Activated naive CD4-positive, alpha-beta T cell treated with anti-CD3 and anti-CD28 coated beads, Interleukin-2, amount 50 U/mL, for 16 hours (primary cell): ENCODE measurements at places on chromosomes 7 and 10.

DNA sequence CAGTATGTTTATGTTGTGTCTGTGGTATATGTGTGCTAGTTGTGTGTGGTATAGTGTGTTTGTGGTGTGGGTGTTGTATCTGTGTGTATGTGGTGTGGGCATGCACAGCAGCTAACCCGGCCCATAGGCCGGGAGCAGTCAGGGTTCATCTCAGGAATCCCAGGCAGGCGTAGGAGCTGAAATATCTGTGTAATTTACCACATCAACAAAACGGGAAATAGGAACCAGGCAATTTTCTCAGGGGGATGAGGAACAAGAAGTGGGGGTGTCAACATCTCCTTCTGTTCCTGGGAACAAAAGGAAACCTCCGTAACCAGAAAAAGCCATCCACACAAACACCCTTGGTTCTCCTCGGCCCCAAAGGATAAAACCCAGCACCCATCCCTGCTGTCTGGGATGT is 24.5 kb upstream of the ZNF488 start:
- no peak for DNase-seq

- DNase-seq = no peak
These were observed 17.1 kb downstream of the STEAP4 start for GRCh38 chr7:88289564-88290025.

DNA sequence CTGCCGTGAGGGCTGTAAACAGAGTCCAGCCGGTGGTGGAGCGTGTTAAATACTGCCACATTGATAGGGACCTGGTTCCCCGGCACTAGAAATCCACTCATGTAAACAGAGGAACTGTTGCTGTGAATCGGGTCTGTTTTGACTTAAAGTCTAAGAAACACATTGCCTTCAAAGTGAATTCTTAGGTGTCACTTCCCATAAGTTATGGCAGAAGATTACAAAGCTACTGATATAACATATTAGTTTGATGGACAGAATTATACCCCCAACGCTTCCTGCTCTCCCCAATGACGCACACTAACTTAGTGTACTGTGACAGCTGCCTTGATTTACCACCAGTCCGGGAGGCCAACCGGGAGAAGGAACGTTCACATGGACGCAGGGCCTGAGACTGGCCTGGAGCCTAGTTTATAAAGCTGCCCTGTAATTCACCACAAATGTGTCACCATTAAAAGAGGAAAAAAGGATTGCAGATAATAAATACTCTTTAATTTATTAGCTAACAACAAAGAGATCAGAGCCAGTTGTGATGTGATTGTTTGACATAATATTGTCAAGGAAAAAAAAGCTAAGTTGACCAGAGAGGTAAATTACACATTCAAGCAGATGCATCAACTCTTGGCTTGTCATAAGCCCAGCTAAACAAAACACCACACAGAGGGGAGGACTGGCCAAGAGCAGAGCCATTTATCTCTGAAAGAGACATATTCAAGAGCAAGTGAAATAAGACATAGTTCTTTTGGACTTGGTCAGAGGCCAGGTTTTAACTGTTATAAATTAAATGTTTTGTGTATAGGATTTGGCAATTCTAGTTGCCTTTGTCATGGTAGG is 820.6 kb downstream of the LRMDA start:
- DNase-seq = no peak

GRCh38 chr7:148882841-148883265 is 1.2 kb downstream of the EZH2 start:
- no peak for DNase-seq
